ENCODE measurements at places on chromosomes 3 and 15.

GRCh38 chr3:16448639-16449070 lies 64.8 kb downstream of the RFTN1 start:
- peak; percentile 24 for DNase-seq

- DNase-seq, result no peak
These were observed 110.2 kb downstream of the ADCY5 start for GRCh38 chr3:123338620-123339061.

- no peak for DNase-seq
These were observed 139.3 kb downstream of the FOXP1 start for GRCh38 chr3:71444028-71444860.

DNA sequence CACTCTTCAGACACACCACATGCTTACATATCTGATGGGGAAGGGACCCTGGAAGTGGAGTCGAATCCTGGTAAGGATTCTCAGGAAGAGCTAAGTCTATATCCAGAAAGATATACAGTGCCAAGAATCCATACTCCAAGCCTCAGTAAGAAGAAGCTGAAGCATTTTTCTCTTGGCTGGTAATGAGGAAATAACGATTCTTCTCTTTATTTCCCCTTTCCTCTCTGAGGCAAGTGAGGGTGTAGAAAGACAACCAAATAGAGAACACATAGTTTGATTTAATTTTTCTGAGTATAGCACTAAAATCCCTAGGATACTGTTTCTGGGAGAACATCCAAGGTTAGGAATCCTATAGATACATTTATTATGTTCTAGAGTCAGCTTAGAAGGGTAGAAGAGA lies 857.3 kb downstream of the TUSC7 start:
- no peak for DNase-seq

DNA sequence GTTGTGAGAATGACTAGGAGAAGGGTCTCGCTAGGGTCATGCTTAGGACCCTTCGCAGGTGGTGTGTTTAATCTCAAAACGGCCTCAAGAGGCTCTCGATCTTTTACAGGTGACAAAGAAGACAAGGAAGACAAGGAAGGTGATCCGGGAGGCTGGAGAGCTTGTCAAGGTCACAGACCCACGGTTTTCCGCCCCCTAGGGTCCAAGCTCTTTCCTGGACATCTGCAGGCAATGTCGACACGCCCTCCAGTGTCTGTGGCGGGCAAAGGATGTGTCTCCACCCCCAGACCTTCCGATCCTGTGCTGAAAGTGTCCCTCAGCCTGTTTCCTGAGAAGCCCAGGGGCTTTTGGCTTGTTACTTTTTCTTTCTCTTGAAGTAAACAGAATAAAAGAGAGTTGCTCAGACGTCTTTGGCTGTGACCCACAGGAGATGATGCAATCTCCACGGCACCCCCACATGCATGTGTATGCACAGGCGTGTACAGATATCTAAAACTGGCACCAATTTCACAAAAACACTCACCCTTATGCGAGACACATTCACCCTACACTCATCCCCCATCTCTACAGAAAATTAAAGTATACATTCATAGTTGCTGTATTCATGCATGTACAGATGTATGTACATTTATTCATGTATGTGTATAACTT lies 108.8 kb downstream of the KLF13 start:
- peak; percentile 93 for DNase-seq

DNA sequence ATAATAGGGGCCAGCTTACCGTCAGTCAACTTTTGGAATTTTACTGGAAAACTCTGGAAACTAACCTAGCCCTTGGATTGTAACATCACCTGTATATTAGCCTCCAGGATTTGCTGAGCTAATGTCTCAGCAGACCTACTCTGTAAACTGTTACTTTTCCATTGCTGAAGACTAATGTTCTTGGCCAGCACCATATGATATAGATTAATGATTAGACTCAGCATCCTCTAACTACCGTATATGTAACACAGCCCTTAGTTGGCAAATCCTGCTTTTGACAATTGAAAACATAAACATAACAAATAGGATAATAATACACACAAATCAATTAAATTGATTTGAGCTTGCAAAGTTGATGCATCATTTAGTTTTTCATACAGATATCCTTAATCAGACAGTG lies 26.6 kb upstream of the GBE1 start:
- DNase-seq, result no peak

DNA sequence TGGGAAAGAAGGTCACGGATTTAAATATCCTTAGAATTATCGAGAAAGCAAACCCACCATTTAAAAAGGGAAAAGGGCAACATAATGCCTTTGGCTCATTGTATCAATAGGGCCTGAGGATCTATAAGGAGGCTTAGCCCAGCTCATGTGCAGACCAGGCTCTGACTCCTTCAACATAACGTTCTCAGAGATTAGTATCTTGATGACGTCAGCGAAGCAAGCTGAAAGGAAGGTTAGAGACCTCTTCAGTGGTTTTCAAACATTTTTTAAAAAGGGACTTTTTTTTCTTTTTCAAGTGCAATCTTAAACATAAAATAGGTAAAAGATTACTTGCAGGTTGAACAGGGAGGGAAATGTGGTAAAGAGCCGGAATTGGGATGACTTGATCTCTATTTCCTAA lies 463.9 kb upstream of the ADAMTS9 start:
- no peak for DNase-seq

GRCh38 chr15:92901995-92902394 lies 1.9 kb downstream of the CHD2 start:
- DNase-seq, result no peak

DNA sequence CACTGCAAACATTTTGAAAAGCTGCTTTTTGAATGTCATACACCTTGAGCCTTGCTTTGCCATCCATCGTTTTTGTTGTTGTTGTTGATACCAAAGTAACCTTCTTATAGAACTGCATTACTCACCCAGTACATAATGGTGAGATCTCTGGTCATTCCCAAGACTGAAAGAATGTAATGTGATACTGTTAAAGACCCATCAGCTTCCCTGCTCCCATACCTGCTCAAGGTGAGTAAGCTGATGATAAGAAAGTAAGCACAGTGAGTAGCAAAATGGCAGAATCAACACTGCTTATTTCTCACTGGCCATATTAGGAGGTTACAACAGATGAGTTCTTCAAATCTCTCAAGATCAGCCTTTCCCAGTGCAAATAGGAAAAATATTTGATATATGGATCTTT lies 89.8 kb downstream of the CADPS start:
- peak; percentile 46 for DNase-seq

DNA sequence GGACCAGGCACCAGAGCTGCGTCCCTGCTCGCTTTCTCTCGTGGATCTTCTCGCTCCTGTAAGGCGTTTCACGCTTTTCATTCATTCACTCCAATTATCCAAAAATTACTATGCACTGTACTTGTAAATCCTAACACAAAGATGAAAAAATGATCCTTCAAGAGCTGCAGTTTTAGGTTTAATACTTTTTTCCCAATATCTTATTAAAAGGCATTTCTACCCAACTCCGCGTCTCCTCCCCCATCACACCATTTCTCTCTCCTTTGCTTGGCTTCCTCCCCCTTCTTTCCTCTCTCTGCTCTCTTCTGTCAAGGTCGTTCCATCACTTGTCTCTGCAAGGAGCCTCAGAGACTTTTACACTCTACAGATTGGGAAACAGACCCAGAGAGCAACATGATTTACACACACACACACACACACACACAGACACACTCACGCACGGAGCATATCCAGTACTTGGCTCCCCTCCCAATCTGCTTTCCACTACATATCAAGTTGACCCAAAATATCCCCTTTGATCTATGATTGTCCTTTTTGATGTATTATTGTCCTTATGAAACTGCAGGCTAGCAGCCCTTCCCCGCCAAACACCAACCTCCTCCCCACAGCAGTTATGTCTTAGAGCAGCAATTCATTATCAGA lies 479 bp upstream of the CLDN1 start:
- DNase-seq, result peak; percentile 10

All from GM23338 (cell line).